ENCODE measurements at places on chromosomes 2 and 18.

- no peak for DNase-seq
Measured at GRCh38 chr2:200752332-200752731, 59.4 kb upstream of the BZW1 start.

GRCh38 chr2:196410008-196410407 lies 229.5 kb upstream of the CCDC150 start:
- DNase-seq, result no peak

DNA sequence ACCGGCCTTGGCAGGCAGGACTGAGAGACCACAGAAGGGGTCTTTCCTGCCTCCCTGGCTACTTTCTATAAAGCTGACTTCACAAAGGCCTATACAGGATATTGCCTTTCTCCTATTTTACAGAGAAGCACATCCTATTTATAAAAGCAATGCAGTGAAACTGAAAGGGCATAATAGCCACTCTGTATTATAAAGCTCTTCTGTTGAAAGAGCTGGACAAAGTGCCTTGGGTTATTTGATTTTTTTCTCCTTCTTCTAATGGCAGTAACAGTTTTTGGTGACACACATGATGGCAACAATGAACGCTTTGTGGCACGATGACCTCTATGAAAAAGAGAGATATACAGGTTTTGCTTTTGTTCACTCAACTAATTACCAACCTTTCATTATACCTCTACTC lies 281.1 kb downstream of the ZNF516 start:
- DNase-seq, result no peak

- DNase-seq, result no peak
Measured at GRCh38 chr2:66578687-66579106, 143.8 kb downstream of the MEIS1 start.

- DNase-seq, result no peak
Measured at GRCh38 chr2:168897449-168897848, 3.6 kb upstream of the G6PC2 start.

DNA sequence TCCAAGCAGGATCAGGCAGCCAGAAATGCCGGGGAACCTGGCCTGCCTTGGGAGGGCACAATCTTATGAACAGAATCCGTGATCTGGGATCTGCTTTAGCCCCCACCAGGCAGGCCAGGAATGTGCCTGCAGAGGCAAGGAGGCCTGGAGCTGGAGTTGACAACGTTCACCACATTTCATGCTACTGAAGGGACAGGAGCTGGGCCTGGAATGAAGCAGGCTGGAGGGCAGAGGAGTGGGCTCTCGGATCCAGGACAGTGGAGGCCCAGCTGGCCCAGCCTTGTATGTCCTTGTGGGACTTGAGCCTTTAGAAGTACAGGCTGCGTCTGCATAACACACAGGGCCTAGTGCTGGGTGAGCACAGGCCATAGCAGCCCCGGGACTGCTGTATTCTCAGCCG lies 91.8 kb downstream of the KLHL29 start:
- no peak for DNase-seq

GRCh38 chr2:68980956-68981355 lies 6.5 kb downstream of the GKN1 start:
- DNase-seq, result no peak
